Stimulated activated CD4-positive, alpha-beta T cell treated with anti-CD3 and anti-CD28 coated beads, Interleukin-4, amount 100 ng/mL, for 24 hours (primary cell): ENCODE measurements at places on chromosomes 6 and 20.

DNA sequence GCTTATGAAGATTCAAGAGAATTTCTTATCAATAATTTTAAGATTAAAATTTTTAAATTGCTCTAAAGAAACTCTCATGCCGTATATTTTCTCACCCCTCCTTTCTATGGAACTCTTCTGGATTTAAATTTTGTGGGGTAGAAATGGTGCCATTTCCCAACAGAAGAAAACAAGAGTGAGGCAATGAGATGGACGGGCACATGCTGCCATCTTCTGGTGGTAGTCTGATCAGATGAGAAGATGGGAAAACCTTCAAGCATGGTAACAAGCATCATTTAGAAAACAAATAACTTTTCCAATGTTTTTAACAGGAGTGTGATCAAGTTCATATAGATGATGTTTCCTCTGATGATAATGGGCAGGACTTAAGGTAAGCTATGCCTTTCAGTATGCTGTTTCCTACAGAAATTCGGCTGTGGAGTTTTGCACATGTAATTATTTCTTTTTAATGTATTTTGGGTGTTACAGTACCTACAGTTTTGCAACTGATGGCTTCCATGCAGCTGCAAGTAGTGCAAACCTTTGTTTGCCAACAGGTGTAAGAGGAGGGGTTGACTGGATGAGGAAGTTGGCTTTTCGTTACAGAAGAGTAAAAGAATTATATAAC, 271.4 kb downstream of the EYA4 start:
- peak; percentile 6 for DNase-seq

- DNase-seq: no peak
Observed at GRCh38 chr20:32474717-32474966, 110.5 kb downstream of the NOL4L start.

GRCh38 chr6:138517635-138518034, 18.3 kb upstream of the NHSL1 start:
- peak; percentile 62 for DNase-seq

DNA sequence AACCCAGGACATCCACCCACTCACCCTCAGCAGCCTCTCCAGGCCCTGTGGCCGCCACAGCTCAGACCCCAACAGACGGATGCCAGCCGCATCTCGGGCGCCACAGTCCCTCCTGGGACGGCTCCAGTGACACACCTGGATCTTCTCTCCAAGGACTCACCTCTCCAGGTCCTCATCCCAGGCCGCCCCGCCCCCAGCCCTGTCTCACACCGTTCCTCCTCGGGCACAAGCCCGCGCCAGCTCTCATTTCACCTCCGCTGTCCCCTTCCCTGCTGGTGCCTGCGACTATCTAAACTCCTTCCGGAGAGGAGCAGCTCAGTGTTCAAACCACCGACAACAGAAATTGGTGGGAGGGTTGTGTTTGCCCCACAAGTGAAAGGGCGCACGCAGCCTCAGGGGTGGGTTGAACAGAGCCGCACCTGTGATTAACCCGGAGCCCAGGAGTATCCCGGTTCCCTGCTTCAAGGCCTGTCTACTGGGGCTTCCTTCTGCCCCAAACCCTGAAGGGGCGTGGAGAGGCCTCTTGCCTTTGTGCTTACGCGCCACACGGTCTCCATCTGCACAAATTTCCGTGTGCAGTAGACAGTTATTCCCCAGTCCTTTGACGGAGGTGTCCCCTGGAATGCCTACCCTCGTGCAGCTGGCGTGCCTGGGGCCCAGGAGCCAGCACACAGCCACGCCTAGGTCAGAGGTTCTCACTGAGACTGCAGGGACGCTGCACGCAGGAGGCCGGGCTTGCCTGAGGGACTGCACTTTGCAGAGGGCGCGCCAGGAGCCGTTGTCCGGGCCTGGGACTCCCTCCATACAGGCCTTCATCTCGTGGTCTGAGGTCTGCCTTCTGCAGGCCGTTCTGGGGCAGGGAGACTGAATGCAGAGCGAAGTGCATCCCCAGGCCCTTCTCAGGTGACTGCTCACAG, 232.7 kb downstream of the DLL1 start:
- DNase-seq: no peak

GRCh38 chr6:56664029-56664428, 21.3 kb upstream of the DST start:
- DNase-seq: no peak

DNA sequence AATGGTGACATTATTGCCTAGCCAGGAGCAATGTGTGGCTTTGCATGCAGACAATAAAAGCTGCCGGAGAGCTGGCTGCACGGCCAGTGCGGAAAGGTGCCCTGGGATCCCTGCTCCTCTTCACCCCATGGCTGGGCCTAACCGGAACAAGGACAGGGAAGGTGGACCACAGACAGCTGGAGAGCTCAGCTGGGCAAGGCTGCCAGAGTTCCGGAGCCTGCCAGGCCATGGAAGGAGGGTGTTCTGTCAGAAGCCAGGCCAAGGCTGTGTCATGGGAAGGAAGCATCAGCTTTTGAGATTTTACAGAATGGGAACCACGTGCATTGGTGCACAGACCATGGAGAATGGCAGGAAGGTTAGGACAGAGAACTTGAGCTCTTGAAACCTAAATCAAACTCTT, 25.0 kb downstream of the MAP1LC3A start:
- DNase-seq: no peak

DNA sequence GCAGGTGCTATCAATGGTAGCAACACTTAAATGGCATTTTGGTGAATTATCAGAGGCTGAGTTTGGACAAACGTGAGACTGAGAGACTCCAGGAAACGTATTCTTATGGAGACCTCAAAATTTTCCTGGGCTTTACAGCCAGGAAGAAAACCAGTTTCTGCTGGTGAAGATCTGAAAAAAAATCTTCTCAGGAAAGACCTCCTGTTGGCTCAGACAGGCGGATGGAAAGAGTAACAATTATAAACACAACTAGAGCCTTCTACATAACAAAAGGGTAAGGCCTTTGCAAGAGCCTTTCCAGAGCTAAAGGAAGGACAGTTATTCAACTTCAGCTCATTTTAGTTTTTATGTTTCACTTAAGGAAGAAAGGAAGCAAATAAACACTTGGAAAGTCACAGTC, 274.4 kb downstream of the THBS2 start:
- no peak for DNase-seq

DNA sequence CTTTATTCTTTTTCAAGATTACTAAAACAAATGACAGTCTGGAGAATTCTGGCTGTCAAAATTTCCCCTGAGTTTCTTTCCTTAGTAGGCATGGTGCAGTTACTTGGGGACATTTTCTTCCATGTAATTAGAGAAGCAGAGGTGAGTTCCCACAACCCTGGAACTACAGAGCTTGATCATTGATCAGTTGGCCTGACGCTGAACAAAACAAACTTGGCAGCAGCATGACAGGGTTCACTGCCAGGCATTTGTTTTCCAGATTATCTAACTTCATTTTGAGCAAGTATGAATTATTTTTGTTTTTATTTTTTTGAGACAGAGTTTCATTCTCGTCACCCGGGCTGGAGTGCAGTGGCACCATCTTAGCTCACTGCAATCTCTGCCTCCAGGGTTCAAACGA, 22.6 kb downstream of the IYD start:
- DNase-seq: no peak

DNA sequence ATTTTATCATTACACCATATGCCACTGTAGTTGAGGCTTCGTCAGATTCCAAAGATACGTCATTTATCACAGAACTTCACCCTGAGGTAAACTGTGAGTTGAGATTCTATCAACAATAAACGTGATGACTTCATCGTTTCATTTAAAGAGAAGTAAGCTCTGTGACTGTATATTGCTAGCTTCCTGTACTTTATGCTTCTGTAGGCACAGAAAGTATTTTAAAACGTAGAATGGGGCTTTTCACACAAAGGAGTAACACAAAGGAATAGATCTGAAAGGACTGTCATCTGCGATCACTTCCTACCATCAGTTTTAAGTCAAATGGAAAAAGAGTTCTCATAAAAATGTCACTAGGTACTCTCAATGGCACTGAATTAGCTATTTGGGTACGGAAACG, 234.4 kb upstream of the MCHR2 start:
- no peak for DNase-seq

- DNase-seq: peak; percentile 63
Observed at GRCh38 chr20:63442100-63442493, 30.4 kb downstream of the KCNQ2 start.

DNA sequence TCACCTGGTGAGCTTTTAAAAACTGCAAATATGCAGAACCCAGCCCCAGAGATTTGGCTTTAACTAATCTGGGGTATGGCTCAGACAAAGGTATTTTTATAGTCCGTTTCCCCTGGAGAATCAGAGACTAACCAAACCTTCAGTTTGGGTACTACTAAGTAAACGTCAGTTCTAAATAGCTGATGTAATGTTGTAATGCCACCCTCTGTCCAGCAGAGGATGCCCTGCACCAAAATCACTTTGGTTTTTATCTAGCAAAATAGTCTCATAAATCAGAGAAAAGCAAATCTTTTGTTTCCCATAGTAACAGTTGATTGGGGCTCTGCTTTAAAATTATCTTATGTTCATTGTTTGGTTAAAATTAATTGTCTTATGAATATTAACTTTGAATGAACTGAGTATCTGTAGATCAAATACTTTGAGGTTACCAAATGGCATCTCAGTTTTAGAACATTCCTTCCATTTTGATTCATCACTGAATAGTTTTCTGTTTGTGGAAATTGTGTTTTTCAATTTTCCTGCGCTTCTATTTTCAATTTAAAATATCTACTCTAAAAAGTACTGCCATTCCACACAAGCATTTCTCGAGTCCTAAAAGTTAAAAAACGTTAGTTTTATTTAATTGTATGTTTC, 278.3 kb upstream of the PLCB4 start:
- DNase-seq: peak; percentile 3

GRCh38 chr20:44688053-44688625, 27.0 kb upstream of the CCN5 start:
- no peak for DNase-seq

- DNase-seq: no peak
Observed at GRCh38 chr20:58017231-58017969, 211.1 kb downstream of the ANKRD60 start.

DNA sequence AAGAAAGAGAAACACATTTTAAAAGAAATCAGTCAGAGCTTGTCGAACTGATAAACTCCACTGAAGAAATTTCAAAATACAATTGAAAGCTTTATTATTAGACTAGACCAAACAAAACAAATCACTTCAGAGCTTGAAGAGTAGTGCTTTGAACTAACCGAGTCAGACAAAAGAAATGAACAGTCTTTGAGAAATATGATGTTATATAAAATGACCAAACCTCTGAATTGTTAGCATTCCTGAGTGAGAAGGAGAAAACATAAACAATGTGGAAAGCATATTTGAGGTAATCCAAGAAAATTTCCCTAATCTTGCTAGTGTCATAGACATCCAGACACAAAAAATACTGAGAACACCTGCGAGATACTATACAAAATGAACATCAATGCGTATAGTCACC, 13.2 kb upstream of the CST4 start:
- DNase-seq: no peak

- no peak for DNase-seq
Observed at GRCh38 chr6:124670801-124671200, 291.4 kb upstream of the RNF217 start.

DNA sequence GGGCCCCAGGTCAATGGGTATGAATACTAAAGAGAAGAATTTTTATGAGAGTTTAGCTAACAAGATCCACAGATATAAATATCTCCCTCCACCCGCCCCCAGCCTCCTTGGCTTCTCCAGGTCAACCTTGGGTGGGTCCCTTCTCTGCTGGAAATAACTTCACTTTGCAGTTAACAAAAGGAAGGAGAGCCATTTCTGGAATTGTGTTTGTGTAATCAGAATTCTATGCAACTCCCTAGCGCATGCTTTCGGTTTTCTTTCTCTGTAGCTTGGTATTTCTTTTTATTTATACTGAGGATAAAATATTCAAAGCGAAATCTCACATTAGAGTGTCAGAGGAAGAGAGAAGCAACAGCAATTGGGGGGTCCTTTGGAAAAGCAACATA, 27.1 kb downstream of the RIPOR2 start:
- DNase-seq: no peak

DNA sequence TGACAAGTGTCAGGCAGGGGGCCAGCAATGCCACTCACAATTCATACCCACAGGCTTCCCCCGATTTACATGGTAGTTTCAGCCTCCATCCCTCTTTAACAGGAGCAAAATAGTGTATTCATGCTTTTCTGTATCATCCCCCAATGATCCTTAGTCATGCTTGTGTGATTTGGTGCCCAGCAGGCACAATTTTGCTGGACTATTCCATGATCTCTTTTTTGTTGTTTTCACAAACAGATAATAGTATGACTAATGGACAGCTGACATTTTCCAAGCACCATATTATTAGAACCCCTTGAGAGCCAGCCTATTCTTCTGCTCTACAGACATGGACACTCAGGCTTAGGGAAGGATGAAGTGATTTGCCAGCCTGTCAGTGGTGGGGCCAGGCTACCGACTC, 128.2 kb upstream of the RIPOR2 start:
- no peak for DNase-seq

- DNase-seq: peak; percentile 73
Observed at GRCh38 chr6:26327450-26328264, 37.3 kb upstream of the BTN3A2 start.

GRCh38 chr20:46128310-46129151, 10.4 kb downstream of the CD40 start:
- DNase-seq: no peak

DNA sequence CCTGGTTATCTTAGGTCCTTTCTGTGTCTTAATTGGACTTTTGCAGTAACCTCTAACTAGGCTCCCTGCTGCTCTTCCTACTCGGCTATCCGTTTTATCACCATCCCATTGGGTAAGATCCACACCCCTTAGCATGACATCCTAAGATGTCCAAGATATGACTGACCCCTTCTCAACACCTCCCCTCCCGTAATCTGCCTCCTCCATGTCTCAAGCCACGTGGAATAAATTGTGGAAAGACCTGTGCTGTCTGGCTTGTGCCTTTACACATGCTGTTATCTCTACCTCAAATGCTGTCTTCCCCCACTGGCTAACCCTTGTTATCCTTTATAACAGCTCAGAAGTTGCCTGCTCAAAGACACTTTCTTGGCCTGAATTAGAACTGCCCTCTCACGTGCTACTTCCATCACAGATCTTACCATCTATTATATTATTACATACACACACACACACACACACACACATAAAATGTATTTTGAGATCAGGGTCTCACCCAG, 26.5 kb downstream of the EIF2S2 start:
- no peak for DNase-seq

GRCh38 chr20:20903773-20904500, 191.5 kb upstream of the RALGAPA2 start:
- DNase-seq: no peak

- no peak for DNase-seq
Observed at GRCh38 chr6:108658174-108658573, 97.5 kb downstream of the FOXO3 start.

DNA sequence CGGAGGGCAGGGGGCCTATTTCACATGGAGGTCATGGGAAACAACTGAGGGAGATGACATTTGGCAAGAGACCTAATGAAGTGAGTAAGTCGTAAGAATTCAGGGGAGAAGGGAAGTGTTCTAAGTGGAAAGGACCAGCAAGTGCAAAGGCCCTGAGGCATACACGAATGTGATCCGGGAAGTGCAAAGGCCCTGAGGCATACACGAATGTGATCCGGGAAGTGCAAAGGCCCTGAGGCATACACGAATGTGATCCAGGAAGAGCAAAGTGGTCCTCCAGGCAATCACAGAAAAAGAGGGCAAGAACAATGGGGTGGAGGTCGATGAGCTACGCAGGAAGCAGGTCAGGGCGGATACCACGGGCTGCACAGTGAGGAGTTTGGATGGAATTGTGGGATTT, 24.2 kb upstream of the EXOC2 start:
- no peak for DNase-seq
